Osteocyte (in vitro differentiated cells): ENCODE measurements at places on chromosomes 4 and X. TPM values are rescaled to one million over a fixed set of nuclear protein-coding genes. Genes with fewer than 3 reads are reported as not detected.

DNA sequence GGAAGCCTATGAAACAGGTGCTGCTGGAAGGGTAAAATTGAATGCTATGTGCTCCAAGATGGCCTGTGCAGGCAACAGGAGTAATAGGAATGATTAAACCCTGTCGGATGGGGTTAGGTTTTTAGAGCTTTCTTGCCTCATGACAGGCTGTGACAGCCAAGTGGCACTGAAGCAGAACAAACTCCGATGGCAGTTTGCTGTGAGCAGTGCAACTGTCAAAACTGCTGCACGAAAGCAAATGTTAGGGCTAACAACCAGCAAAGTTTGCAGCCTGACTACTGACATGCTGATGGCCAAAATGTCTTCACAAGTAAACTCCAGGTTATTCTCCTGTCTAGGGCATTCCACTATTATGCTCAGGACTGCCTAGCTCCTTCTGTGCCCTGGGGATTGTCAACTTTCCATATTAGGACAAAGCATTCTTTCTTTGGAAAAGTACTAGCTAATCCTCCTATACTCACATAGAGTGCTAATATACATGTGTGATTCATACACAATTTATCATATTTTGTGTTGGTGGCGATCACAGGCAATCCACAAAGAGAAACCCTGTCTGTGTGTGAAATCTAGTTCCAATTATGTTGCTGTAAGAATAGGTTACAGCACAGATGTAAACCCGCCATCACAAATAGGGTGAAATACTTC is 486.6 kb upstream of the TENM3 start:
- H3K36me3 ChIP-seq = no peaks in the 10 kb centered on the region
- H3K27me3 ChIP-seq = no peaks in the 10 kb centered on the region
- no peak overlapping the region for H3K27ac ChIP-seq
- no peak for DNase-seq
- no peak overlapping the region for H3K4me3 ChIP-seq

- H3K4me3 ChIP-seq = no peak overlapping the region
- peaks cover 10% of the 10 kb centered on the region for H3K36me3 ChIP-seq
- H3K27ac ChIP-seq = peak overlapping the region; percentile 76
- no peaks in the 10 kb centered on the region for H3K27me3 ChIP-seq
- H3K4me1 ChIP-seq = peaks cover 18% of the 10 kb centered on the region
Observed at GRCh38 chrX:153459986-153460385, 10.4 kb downstream of the HAUS7 start.

DNA sequence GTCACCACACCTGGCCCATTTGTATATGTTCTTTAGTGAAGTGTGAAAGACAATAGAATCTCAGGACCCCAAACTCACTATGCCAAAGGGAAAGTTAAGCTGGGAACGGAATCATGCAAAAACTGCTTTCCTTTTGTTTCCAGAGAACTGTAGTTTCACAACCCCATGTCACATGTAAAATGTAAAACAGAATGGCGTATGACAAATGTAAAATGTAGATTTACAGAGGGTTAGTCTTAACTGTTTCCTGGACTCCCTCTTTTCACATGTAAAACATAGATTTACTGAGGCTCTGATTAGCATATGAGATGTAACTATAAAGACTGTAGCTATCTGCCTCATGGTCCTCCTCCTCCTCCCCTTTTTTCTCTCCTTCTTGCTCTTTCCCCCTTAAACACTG is 66.3 kb downstream of the ABLIM2 start:
- no peaks in the 10 kb centered on the region for H3K36me3 ChIP-seq
- DNase-seq = no peak
- H3K27ac ChIP-seq = no peak overlapping the region
- no peaks in the 10 kb centered on the region for H3K4me1 ChIP-seq
- no peak overlapping the region for H3K4me3 ChIP-seq
- peaks cover 8% of the 10 kb centered on the region for H3K27me3 ChIP-seq

GRCh38 chrX:119991005-119991787 is 47.6 kb upstream of the NKAP start:
- H3K27ac ChIP-seq = no peak overlapping the region
- DNase-seq = peak; percentile 81
- peaks cover 74% of the 10 kb centered on the region for H3K27me3 ChIP-seq
- peaks cover 5% of the 10 kb centered on the region for H3K4me1 ChIP-seq
- H3K4me3 ChIP-seq = peak overlapping the region; percentile 69

- H3K27me3 ChIP-seq = peaks cover 2% of the 10 kb centered on the region
- no peak overlapping the region for H3K4me3 ChIP-seq
- no peaks in the 10 kb centered on the region for H3K36me3 ChIP-seq
- H3K27ac ChIP-seq = no peak overlapping the region
Observed at GRCh38 chrX:46686003-46686645, 72.8 kb downstream of the SLC9A7 start.

DNA sequence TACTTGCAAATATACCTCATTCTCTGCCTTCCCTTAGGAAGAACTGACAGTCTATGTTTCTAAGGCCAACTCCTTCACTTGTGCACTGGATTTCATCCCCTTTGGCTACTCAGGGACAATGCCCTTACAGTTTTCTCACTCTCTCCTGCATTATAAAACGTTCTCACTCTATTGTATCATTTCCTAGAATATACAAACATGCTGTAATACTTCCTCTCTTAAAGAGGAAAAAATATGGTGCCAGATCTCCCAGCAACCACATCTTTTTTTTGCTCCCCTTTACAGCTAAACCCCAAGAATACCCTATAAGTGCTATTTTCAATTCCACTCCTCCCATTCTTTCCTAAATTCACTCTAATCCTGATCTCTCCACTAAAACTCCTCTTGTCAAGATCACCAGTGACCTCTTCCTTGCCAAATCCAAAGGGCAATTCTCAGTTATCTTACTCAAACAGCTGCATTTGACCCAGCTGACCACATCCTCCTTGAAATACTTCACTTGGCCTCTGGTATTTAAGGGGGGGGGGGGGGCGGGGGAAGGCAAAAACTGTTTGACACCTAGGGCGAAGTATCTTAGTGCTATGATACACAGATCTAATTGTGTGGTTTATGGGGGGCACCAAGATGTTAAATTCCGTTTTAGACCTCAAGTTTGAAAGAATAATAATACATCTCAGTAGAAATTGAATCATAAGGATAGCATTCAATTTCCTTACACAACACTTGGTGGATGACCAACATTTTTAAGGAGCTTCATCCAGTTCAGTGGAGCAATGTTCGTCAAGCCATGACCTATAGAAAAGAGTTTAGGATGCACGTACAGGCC is 1.6 kb downstream of the RCHY1 start:
- DNase-seq = no peak
- H3K27me3 ChIP-seq = no peaks in the 10 kb centered on the region
- no peak overlapping the region for H3K4me3 ChIP-seq
- peaks cover 6% of the 10 kb centered on the region for H3K36me3 ChIP-seq
- H3K4me1 ChIP-seq = peaks cover 22% of the 10 kb centered on the region

DNA sequence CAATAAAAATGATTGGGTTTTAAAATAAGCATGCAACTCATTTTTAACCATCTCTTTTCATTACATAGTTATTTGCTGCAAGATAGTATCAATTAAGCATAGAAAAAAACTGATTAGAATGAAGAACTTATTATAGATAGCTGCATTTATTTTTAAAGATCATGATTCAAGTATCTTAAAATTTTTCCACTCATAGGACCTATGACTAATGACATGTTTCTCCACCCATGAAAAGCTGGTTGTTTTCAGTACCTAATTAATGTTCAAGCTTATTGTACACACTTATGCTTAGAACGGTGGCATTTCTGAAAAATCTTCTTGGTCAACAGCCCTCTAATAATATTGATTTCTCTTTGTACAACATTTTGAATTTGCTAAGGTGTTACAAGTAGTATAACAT is 193.5 kb upstream of the PITX2 start:
- no peaks in the 10 kb centered on the region for H3K4me1 ChIP-seq
- no peaks in the 10 kb centered on the region for H3K36me3 ChIP-seq
- no peak overlapping the region for H3K4me3 ChIP-seq
- peaks cover 2% of the 10 kb centered on the region for H3K27me3 ChIP-seq
- DNase-seq = no peak

- H3K27ac ChIP-seq = peak overlapping the region; percentile 93
- no peaks in the 10 kb centered on the region for H3K27me3 ChIP-seq
Observed at GRCh38 chrX:153984351-153985178, 12.0 kb downstream of the TMEM187 start.

GRCh38 chrX:133939655-133940302 is 45.6 kb downstream of the GPC3 start:
- no peaks in the 10 kb centered on the region for H3K36me3 ChIP-seq
- peaks cover 7% of the 10 kb centered on the region for H3K4me1 ChIP-seq
- DNase-seq = no peak
- H3K27ac ChIP-seq = no peak overlapping the region

DNA sequence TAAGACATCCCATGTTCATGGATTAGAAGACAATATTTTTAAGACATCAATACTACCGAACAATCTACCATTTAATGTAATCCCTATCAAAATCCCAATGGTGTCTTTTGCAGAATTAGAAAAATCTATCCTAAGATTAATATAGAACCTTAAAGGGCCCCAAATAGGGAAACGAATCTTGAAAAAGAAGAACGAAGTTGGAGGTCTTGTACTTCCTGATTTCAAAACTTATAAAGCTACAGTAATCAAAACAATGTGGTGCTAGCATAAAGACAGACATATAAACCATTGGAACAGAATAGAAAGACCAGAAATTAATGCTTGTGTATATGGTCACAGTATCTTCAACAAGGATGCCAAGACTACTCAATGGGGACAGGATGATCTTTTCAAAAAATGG is 42.0 kb downstream of the CENPE start:
- no peak overlapping the region for H3K27ac ChIP-seq
- no peaks in the 10 kb centered on the region for H3K27me3 ChIP-seq

GRCh38 chrX:14837155-14837554 is 35.7 kb downstream of the FANCB start:
- peaks cover 26% of the 10 kb centered on the region for H3K4me1 ChIP-seq
- no peaks in the 10 kb centered on the region for H3K36me3 ChIP-seq
- H3K27ac ChIP-seq = no peak overlapping the region
- no peaks in the 10 kb centered on the region for H3K27me3 ChIP-seq
- no peak overlapping the region for H3K4me3 ChIP-seq

Gene NPY2R
- total RNA-seq = not detected in 2 replicates

Gene SSX2
- not detected in 2 replicates for total RNA-seq

Gene GLUD2
- 0.31 and 0.40 TPM in 2 replicates for total RNA-seq

Gene DRP2
- 0.05 TPM in 1 of 2 replicates, not detected in the other for total RNA-seq
